D721Med (cell line): ENCODE measurements at places on chromosomes 16 and 17.

GRCh38 chr16:86314402-86315025 lies 195.8 kb upstream of the FOXF1 start:
- no peak for DNase-seq

DNA sequence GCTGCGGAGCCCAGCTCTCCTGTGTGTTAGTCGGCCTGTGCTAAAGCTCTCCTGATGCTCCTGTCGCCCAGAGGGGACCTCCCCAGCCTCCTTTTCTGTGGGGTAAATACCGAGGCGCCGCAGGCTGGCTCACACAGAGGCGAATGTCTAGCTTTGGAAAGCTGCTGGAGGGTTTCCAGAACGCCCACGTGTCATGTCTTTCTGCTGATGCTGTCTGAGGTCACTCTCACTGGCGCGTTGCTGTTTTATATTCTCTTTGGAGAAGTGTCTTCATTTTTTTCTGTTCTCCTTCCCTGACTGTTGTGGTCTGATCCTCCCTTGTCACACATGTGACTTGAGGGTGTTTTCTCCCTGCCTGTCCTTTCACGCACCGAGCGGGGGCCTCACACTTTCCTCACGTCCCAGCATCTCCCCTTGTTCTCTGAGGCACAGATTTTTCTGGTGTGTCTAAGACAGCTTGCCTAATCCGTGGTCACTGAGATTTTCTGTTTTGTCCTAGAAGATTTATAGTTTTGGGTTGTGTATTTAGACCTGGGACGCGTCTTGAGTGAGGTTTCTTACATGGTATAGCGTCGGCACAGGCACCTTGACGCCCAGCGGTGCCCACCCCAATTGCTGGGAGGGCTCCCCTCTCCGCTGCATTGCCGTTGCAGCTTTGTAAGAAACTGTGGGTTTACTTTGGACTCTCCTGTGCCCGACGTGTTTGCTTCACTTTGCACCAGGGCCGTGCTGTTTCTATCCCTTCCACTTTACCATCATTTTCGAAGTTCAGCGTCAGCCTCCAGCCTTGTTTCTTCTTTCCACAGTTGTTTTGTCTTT lies 92.1 kb upstream of the ZNF750 start:
- no peak for DNase-seq

DNA sequence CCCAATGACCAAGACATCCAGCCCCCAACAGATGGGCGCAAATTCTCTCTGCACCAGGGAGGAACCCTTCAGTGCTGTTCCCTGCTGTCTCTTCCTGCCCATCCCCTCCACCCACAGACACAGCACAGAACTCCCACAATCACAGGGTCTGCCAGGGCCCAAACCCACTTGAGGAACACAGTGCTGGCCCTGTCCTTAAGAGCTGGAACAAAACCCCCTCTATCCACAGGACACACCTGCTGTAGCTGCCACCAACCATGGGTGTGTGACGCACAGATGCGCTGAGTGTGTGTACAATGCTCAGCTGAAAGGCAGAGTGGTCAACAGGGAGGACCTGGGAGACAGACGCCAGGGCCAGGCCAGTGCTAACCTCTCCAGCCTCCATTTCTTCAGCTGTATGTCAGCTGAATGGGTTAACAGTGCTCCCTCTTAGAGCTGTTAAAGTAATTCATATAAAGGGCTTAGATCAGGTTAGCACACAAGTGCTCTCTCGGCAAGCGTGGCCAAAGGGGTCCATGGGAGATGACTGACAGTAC lies 62.1 kb downstream of the AMFR start:
- DNase-seq: no peak

GRCh38 chr17:44565866-44566443 lies 8.7 kb downstream of the FZD2 start:
- DNase-seq: no peak

GRCh38 chr17:5354310-5354709 lies 65.2 kb downstream of the NUP88 start:
- DNase-seq: no peak

- DNase-seq: no peak
Observed at GRCh38 chr17:80786470-80786869, 205.2 kb upstream of the CHMP6 start.

GRCh38 chr17:42199416-42200011 lies 5.2 kb upstream of the GHDC start:
- DNase-seq: no peak

DNA sequence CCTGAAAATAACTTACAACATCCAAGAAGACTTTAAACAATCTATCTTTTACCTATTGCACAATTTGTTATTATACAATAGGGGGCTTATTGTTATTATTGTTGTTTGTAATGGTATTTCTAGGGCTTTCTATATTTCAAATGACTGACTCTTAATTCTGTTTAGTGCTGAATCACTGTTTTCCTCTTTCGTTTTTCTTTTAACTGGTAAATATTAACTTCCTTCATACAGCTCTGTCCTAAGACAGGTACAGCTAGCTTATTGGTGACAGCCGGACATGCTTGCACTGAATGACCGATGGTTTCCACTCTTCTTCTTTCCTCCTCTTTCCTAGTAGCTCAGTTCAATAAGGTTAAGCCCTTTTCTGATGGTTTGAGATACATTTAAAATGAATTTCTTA lies 11.6 kb downstream of the KRTAP9-7 start:
- no peak for DNase-seq

DNA sequence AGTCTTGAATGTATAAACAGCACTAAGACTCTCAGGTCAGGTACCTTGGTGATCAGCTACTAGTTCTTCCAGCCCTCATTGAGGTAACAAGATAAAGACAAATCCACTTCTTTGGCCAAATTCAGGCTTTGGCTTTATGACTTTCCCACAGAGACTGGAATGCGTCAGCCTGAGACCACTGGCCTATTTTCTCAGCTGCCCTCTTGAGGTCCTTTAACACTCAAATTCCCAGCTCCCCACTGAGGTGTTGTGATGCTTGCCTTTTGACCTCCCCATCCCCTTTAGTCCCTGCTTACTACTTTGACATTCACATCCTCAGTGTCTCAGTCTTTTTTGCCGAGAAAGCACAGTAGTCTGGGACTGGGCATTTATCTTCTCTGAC lies 10.6 kb downstream of the TNFAIP1 start:
- no peak for DNase-seq

GRCh38 chr16:60304720-60305119 lies 1570.6 kb upstream of the GOT2 start:
- DNase-seq: no peak

DNA sequence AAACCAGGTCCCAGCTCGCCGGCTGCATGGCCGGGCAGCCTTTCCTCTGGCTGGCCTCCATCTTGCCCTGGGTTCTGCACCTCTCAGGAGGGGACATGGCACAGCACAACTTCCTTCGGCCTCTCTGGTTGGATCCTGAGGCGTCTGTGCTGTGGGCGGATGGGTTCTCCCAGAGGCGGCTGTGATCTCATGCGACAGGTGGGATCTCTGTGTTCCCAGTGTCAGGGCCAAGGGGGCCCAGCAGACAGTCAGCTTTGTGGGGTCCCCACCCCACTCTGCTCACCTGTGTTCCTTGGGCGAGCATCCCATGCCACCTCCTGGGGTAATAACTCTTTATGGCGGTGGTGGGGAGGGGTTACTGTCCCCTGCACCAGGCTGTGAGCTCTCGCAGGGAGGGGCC lies 35.8 kb downstream of the FA2H start:
- no peak for DNase-seq

- no peak for DNase-seq
Observed at GRCh38 chr16:66740010-66740409, 11.4 kb downstream of the DYNC1LI2 start.

- DNase-seq: no peak
Observed at GRCh38 chr17:62712171-62712581, 84.7 kb downstream of the MRC2 start.

DNA sequence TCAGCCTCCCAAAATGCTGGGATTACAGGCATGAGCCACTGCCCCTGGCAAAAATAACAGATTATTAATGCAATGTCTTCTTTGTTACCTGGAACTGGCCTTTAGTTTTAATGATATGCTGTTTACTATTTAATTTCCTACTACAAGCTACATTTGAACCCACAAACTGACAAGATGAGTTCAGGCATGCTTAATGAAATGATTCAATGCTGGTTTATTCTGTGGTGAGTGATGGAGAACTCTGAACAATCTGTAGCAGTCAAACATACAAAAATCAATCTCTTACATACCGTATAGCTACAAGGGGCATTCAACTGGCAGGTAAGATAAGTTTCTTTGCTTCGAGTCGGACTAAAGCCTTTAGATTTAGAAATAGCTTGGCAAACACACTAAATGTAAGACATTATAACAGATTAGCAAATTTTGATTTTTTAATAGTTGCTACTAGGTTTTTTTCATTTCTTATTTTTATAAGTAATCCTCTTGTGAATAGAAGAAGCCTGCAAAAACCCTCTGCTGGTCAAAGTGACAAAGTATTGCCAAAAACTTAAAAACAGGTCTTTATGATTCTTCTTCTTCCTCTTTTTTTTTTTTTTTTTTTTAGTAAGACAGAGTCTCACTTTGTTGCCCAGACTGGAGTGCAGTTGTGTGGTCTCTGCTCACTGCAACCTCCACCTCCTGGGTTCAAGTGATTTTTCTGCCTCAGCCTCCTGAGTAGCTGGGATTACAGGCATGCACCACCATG lies 138.5 kb downstream of the SSH2 start:
- no peak for DNase-seq

- no peak for DNase-seq
Observed at GRCh38 chr17:32626379-32626791, 139.6 kb downstream of the CDK5R1 start.

- DNase-seq: no peak
Observed at GRCh38 chr17:66984730-66985129, 20.2 kb downstream of the CACNG4 start.

DNA sequence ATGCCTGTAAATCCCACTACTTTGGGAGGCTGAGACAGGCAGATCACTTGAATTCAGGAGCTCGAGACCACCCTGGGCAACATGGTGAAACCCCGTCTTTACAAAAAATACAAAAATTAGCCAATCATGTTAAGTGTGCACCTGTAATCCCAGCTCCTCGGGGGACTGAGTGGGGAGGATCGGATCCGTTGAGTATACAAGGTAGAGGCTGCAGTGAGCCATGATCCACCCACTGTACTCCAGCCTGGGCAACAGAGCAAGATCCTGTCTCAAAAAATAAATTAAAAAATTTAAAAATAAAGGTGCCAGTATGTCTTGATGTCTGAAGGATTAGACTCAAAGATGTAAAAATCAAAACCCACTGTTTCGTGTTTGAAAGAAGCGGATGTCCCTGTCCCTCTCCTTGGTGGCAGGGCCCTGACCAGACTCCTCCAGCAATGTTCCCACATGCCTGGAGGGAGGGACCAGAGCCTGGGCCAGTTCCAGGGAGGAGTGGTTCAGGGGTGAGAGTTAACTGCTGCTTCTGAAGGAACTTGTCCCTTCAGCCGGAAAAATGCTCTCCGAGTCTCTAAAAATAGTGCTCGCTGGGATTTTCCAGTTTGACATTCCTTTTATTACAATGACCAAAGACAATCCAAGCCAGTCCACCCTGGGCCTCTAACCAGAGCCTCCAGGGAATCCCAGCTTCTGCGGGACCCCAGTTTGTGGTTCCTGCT lies 9.4 kb upstream of the CMTM4 start:
- no peak for DNase-seq

DNA sequence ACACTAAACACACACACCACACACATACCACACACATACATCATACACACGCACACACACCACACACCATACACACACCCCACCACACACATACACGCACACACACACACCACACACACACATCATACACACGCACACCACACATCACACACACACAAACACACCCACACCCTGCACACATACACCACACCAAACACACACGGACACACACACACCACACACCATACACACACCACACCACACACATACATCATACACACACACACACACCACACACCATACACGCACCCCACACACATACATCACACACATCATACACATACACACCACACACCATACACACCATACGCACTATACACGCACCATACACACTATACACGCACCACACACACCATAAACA lies 3.7 kb upstream of the SOX8 start:
- no peak for DNase-seq

GRCh38 chr17:73749337-73749823 lies 105.1 kb upstream of the SDK2 start:
- no peak for DNase-seq

- DNase-seq: no peak
Observed at GRCh38 chr17:66441101-66441661, 138.8 kb downstream of the PRKCA start.

DNA sequence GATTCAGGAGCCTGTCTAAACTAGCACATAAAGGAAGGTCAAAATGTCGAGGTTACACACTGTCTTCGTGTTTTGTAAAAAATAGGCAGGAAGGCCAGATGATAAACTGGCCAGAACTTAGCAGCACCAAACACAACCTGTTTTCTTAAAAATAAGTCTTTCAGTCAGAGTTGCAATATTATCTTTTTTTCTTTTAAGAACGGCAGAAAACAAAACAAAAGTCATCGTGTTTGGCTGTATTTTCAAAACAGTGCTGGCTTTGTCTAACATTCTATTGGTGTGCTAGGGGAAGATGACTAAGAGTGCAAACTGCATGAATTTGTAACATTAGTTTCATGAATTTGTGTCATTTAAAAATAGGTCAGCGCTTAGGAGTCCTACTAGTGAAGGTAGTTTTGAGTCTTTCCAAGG lies 5.3 kb downstream of the MAF start:
- DNase-seq: no peak

- DNase-seq: no peak
Observed at GRCh38 chr16:70440009-70440692, 1.3 kb upstream of the ST3GAL2 start.

DNA sequence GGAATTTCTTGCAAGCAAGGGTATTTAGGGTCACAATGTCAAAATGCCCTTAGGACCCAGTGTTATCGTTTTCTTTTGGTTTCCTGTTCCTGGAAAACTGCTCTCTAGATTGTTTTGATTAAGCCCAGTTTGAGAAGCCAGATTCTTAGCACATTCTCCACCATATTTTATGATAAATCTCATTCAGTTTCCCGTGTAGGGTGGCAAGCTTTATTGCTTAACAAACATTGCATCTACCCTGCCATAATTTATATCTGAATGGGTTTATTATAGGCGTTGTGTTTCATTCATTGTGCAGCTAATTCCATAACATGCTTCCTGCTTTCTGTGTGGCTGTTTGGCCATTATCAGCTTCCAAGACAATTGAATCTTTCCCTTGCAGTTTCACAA lies 389.1 kb upstream of the DYNLRB2 start:
- DNase-seq: no peak

- no peak for DNase-seq
Observed at GRCh38 chr16:26386096-26386495, 680.6 kb upstream of the C16orf82 start.
